ENCODE measurements at places on chromosomes 7 and 10.

- no peak for DNase-seq
Measured at GRCh38 chr7:44489955-44490350, 505 bp downstream of the NUDCD3 start.

DNA sequence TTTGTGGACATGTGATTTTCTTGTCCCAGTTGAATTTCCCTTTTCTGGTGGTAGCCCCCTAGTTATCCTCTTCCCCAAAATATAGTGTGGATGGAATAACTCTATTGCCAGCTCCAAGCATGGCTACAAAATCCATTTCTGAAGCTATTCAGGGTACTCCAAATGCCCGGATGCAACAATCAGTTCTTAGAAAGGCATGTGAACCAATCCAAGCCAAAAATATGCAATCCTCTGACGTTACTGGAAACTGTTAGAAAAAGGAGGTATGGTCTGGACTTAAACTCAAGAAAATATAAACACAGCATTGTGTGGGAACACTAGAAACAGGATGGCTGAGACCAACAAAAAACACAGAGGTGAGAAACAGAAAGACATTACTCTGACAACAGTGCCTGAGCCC is 347.0 kb downstream of the GPAM start:
- peak; percentile 10 for DNase-seq

- no peak for DNase-seq
Measured at GRCh38 chr7:47196106-47196645, 385.7 kb downstream of the TNS3 start.

DNA sequence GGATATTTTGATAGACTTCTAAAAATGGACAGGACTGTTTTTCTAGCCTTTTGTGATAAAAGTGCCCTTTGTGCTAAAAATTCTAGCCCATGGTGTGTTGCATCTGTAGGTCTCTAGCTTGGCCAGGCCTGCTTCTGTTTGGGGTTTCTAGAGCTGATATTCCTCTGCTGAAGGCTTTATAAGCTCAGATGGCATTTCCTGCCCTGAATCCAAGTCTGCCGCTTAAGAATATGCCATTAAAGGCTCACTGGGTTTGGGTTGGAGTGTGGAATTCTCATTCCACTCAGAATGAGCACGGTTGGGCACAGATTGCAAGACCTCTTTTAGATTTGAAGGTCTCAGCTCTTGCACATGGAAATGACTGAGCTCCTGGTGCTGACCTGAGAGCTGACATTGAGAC is 49.4 kb upstream of the IGFBP3 start:
- DNase-seq = no peak

GRCh38 chr7:87933953-87934698 is at the start of gene ADAM22:
Gene ADAM22, plus strand, starts transcription at chr7:87934251. Its CDS starts 215 bp downstream, at chr7:87934466.
- peak; percentile 83 for DNase-seq

Data from choroid plexus epithelial cell (primary cell).